AG10803 (cell line): ENCODE measurements at places on chromosomes 7 and 10.
A peak's percentile ranks its signal among the peaks of the same experiment; 100 is the strongest.

- no peak for DNase-seq
Observed at GRCh38 chr7:151311294-151311864, 30.2 kb upstream of the NUB1 start.

- peak; percentile 95 for DNase-seq
Observed at GRCh38 chr7:18408461-18408860, 87.1 kb upstream of the HDAC9 start.

GRCh38 chr7:7251742-7252141, 69.4 kb downstream of the C1GALT1 start:
- no peak for DNase-seq

DNA sequence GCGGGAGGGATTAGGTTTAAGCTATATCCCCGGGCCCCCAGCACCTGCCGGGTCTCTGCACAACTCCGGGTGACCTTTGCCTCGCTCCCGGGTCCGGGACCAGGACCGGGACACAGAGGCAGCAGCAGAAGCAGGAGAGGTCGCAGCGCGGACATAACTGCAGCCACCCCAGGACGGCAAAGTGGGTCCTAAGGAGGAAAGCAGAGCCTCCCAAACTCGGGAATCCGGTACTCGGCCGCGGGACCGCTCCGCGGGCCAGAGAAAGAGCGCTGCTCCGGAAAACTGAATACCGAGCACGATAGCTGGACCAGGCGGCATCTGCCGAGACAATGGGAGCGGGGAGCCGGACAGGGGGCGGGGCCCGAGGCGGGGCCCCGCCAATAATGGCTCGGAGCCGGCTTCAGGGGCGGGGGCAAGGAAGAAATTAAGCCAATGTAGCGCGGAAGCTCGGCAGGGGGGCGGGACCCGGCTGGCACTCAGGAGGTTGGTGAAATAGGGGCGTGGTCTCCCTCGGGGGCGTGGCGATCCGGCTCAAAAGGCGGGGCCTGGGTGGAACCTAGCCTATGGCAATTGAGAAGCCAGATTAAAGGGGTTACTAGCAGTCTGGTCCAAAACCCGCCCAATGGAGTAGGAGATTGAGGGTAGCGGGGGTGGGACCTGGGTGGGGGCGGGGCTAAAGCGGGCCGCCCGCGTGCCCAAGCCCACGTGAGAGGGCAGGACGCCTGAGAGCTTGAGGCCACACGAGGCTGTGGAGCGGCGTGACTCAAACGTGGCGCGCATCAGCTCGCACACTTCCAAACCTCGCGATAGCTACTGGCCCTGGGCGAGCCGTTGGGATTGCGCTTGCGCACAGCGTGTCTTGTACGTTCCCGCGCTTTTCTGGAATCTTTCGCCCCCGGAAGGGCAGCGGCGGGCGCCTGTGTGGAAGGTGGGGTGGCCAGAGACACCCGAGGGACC, at the start of the genes GPC2 and STAG3:
Gene GPC2 (minus strand): TSS at position 337 of the 957 bp plus-strand sequence. CDS start 182 bp downstream, at position 155.
Gene STAG3 (plus strand): TSS at position 874 of the 957 bp plus-strand sequence. CDS start 2,639 bp downstream, outside the sequence.
- DNase-seq, result peak; percentile 93

DNA sequence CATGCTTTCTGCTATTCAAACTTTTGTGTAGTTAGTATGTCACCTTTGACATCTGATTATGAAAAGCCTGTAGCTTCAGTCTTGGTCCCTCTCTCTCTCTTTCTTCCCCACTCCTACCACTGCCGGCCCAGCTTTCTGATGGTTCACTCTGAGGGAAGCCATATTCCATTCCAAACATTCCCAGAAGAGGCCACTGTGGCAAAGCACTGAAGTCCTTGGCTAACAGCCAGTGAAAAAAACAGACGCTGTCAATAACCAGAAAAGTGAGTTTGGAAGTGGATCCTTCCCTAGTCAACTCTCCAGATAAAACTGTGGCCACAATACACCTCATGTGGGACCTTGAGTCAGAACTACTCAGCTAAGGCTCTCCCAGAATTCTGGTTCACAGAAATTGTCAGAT, 950.7 kb upstream of the PHF14 start:
- DNase-seq, result no peak

DNA sequence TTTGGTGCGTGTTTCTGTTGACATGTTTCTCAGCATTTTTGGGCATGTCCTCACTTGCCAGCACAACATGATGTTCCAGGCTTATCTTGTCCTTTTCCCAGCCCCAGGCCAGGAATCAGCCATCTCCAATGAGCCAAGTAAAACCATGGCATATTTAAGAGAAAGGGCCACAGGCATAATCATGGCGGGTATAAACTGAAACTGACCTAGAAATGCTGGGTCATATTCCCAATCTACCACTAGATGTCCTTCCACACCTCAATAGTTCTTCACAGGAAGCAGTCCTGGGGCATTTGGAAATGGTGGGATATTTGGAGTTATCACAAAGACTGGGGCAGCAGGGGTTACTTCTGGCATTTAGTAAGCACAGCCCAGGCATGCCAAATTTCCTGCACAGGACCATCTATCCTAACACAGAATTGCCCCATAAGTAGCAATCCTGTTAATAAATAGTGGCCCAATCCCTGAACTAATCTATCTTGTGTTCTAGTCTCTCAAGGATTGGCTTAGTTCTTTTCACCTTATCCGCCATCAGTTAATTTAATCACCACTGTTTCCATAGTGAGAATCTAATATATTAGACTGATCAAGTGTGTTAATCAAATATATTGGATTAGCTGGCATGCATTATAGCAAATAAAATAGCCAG, 101.6 kb downstream of the NPSR1 start:
- DNase-seq, result peak; percentile 46

GRCh38 chr10:27997865-27998177, 1.1 kb downstream of the ODAD2 start:
- DNase-seq, result no peak

- peak; percentile 5 for DNase-seq
Observed at GRCh38 chr7:122310119-122311021, 5.8 kb upstream of the FEZF1 start.

- DNase-seq, result peak; percentile 48
Observed at GRCh38 chr10:119416855-119417254, 125.7 kb downstream of the RGS10 start.

DNA sequence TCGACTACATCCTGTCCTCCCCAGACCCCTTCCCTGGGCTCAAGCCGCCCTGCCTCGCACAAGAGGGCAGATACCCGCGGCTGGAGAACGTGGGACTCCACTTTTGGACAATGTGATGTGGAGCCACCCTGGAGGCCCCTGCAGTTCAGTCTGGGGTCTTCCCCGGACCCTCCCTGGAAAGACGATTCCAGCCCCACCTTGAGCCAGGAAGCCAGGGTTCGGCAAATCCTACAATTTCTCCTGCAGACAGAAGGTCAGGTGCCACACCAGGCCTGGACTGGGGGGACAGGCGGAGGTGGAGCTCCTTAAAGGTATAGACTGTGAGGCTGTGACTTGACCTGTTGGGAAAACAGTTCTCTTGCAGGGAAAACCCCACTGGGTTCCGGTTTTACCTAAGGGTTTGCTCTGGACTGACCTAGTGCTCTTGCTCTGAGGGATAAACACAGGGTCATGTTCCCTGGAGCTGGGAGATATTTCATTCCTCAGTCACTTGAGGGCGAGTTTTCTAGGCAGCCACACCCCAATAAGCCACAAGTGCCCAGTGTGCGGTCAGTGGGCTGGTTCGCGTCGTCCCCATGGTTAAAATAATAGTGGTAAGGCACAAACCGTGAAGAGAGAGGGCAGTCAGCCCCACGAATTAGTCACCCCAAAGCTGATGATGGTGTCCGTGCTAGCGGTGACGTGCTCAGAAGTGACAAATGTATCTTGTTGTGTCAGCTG, 1.6 kb downstream of the FOXL3 start:
- no peak for DNase-seq

DNA sequence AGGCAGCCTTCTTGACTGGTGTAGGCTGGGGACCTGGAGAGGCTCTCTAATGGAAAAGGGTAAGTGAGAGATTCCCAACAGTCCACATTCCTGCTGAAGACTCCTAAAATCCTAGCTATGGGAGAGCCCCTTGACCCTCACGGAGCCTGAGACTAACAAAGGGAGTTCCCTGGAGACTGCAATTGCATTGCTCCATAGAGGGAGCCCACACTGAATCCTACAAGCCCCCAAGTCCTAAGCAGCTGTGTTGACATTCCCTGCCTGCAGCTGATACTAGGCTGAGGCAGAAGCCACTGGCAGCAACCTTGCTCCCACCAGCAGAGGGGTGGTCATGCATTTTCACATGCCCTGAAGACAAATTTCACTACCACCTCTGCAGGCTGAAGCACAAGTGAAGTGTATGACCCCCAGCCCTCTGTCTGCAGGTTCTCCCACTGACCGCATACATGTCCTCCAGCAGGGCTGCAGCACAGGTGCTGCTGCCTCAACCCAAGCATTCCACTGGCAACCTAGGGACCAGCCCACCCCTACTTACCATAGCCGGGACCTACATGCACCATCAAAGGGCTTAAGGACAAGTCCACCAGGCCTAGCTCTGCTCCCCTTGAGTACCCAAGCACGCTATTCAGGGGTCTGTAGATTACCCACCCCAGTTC, 130.3 kb upstream of the SLC13A1 start:
- DNase-seq, result no peak

- DNase-seq, result no peak
Observed at GRCh38 chr10:111335826-111336225, 259.0 kb downstream of the ADRA2A start.

- DNase-seq, result no peak
Observed at GRCh38 chr7:1314021-1314907, 81.6 kb downstream of the UNCX start.

- DNase-seq, result peak; percentile 73
Observed at GRCh38 chr7:67625257-67625737, 628.7 kb downstream of the TYW1 start.

DNA sequence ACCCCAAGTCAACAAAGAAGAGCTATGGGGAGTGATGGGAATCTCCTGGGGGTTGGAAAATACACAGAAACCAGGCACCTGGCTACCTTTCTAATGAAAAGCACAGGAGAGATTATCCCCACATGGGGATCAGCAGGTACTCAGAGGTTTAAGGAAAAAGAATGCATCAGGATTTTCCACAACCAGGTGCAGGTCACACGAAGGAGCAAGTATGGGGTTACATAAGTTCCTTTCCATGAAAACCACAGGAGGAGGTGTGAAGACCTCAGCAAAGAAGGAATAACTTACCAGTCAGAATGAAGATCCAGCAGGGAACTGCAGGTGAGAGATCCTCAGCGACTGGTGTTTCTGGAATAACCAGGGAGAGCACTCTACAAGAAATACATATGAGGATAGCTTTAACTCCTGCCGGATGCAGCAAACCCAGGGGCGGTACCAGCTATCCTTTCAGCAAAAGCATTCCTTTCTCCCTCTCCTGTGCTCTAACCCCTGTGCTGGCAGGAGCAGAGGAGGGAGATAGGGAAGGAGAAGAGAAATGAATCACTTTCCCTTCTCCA, 116.7 kb upstream of the TMEM106B start:
- no peak for DNase-seq

GRCh38 chr10:48652344-48652743, 32.3 kb upstream of the WDFY4 start:
- no peak for DNase-seq

DNA sequence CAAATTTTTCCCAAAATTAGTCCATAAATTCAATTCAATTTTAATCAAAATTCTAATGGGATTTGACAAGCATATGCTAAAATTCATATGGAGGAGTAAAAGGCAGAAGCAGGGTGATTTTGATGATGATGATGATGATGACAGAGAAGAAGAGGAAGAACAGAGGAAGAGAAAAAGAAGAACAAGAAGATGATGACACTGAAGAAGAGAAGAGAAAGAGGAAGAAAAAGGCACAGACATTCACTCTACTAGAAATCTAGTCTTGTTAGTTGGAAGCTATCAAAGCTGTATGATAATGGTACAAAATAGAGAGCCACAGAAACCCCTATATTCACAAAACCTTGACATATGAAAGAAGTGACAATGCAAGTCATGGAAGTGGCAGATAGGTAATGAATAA, 157.9 kb downstream of the ELMO1 start:
- DNase-seq, result no peak

- DNase-seq, result peak; percentile 21
Observed at GRCh38 chr7:48244864-48245271, 73.6 kb downstream of the ABCA13 start.

DNA sequence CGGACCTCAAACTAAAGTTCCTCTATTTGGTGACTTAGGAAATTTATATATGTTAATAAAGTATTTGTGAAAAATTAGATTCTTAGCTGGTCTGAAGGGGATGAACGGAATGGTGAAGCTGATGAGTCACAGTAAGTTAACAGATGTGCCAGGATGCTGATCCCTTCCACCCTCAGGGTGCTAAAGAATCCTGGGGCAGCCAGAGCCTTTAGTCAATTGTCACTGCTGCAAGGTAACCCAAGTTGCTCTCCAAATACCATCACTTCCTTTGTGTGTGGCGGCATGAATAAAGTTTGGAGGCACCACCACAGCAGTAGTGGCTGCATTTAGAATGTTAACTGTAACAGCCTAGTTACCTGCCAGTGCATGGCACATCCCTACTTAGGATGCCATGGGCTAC, 222.6 kb upstream of the PPP1R3A start:
- no peak for DNase-seq

DNA sequence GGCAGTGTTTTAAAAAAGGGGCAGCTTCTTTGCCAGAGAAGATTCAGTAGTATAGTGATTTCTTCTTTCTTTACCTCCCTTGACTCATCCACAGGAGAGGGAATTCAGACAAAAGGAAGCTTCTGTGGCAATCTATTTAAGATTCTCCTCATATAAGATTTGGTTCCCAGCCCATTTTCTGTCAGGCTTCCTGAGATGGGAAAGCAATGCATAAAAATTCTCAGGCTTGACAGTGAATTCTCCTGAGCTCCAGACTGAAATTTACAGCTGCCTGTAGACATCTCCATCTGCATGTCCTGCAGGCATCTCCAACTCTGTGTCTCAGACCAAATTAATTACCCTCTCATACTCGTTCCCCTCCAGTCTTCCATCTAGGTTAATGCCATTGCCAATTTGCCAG, 72.8 kb downstream of the TSPAN12 start:
- DNase-seq, result no peak

GRCh38 chr10:77516575-77516974, 121.0 kb downstream of the KCNMA1 start:
- no peak for DNase-seq

- DNase-seq, result peak; percentile 71
Observed at GRCh38 chr10:73644015-73644743, 2.9 kb upstream of the MYOZ1 start.

GRCh38 chr10:11745045-11745444, 2.9 kb downstream of the ECHDC3 start:
- no peak for DNase-seq

DNA sequence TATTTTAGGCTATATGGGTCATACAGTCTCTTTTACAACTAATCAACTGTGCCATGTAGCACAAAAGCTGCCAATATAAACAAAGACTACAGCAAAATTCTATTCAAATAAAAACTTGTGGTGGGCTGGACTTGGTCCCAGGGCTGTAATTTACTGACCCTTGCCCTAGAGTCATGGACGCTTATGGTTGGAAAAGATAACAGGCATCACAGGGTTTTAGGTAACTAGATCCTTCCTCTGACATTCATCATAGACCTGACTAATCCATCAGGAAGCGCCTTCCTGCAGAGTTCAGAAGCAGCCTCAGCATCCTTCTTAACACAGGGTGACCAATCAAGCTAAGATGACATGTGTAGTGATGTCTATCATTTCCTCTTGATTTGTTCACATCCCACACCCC, 40.2 kb upstream of the GPAM start:
- DNase-seq, result no peak
